ENCODE measurements at places on chromosomes 16 and 17.

DNA sequence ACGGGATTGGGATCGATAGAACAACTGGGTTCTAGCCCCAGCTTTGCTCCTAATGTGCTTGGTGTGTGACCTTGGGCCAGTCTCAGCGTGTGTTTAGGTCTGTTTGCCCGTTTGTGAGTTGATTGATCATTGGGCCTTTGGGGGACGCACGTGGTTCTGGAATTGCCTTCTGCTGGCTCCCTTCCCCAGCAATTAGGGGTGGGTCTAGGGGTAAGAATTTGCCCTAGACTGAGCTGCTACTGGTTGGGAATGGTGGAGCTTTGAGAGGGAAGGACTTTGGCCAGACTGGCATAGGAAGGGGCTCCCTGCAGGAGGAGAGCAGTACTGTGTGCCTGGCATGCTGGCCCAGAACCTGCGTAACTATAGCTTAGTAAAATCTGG, 1.5 kb downstream of the SPNS2 start:
- DNase-seq, result no peak

GRCh38 chr16:86459266-86459665, 51.1 kb upstream of the FOXF1 start:
- DNase-seq, result no peak

DNA sequence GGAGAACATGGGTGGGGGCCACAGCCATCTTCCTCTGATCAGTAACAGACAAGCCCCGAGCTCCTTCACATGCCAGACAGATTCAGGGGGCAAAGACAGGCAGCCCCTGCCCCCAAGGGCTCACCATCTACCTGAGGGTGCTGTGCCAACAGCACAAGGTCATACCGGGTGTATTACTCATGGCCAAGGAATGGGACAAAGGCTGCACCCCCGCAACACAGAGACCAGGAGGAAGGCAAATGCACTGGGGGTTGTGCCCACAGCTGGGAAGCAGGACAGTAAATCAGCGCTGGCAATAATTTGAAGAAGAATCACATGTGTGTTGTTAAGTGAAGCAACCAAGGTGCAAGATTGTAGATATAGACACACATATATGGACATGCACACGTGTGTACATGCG, 137.1 kb downstream of the C16orf95 start:
- DNase-seq, result no peak

- no peak for DNase-seq
These were observed 66.5 kb downstream of the MGAT5B start for GRCh38 chr17:76934561-76935320.

DNA sequence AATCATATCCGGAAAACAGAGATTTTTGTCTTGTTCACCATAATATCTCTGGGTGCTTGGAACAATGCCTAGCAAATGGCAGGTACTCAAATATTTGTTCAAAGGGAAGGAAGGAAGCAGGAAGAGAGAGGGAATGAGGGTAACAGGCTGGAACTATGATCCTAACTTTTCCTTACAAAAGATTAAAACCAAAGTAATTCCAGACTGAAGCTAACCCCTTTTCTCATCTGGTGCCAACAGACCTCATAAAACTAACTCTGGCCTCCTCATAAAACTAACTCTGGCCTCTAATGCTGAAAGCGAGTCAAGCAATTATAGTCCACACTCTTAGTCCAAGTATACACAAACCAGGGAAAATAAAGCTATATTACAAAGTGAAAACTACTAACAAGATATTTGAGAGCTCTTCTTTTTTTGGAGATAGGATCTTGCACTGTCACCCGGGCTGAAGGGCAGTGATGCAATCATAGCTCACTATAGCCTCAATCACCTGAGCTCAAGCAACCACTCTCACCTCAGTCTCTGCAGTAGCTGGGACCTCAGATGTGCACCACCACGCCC, 84.6 kb downstream of the KANSL1 start:
- DNase-seq, result no peak

DNA sequence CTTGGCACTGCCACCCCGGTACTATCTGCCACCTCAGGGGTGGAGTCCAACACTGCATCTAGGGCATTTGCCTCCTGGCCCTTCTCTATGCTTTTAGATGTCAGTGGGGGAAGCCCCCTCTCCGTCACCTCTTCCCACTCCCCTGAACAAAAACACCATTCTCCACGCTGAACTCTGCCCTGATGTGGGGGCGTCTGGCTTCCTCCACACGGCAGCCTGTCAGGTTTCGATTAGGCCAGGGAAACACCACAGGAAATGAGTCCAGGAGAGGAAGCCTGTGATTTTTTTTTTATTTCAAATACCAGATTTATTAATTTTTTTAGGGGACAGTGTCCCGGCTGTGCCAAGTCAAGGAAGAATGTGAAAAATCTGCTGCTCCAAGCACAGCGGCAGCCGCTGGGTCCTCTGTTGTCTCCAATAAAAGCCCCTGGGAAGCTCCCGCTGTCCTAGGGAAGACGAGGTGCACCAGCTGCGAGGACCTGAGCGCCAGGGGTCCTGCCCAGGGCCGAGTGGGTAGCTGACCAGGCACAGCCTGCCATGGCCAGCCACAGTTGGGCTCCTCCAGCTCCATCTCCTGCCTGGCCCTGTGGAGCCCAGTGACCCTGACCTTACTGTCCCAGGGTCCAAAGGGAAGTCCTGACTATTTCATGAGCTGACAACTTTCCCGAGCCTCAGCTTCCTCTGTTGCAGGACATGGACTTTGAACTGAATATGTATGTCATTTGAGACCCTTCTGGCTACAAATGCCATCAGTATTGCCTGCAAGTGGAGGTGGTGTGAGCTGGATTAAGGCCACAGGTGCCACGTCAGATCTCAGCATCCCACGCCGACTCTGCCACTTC, 336.7 kb downstream of the FOXL1 start:
- no peak for DNase-seq

Measured in Ammon's horn (tissue), 1 donor.